GM06990 (cell line): ENCODE measurements at places on chromosomes 3 and 15.

DNA sequence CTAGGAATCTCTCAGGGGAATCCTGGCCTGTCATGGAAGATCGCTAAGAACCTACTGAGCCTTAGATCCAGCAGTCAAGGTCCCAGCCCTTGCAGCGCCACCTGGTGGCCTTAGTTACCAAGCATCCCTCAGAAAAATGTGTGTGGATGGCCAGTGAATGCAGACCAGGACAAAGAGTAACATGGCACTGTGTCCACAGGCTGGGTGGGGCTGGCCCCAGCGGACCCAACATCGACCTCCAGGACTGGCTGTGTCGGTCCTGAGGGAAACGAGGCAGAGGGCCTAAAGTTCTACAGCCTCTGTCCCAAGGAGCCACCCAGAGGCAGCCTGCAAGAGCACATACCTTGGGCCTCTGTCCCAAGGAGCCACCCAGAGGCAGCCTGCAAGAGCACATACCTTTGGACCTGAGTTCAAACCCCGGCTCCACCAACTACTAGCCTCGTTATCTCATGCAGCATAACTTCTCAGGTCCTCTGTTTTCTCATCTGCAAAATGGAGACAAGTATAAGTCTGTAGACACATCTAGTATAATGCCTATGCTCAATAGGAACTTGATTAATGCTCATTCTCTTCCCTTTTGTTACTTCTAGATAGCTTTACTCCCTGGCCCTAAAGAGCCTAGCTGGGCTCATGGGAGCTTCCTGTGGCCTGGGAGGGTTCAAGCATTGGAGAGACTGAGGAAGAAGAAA is 57.5 kb upstream of the HERC1 start:
- DNase-seq, result peak; percentile 78

GRCh38 chr15:100832149-100832942 is 47.3 kb upstream of the ALDH1A3 start:
- no peak for DNase-seq

DNA sequence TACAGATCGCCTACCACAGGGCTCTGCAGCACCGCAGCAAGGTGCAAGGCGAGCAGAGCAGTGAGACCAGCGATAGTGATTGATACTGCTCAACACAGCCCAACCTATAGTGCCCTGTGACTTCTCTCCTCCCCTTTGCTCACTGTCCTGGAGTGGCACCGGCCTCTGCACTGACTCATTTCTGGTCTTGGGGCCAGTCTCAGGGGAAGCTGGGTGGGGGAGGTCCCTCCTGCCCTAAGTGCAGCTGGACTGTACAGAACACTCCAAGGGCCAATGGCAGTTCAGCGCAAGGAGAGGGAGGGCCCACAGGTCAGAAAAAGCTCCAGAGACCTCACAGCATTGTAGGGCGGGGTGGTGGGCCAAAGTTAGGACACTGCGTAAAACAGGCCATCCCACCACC is 2.5 kb upstream of the OGG1 start:
- no peak for DNase-seq

DNA sequence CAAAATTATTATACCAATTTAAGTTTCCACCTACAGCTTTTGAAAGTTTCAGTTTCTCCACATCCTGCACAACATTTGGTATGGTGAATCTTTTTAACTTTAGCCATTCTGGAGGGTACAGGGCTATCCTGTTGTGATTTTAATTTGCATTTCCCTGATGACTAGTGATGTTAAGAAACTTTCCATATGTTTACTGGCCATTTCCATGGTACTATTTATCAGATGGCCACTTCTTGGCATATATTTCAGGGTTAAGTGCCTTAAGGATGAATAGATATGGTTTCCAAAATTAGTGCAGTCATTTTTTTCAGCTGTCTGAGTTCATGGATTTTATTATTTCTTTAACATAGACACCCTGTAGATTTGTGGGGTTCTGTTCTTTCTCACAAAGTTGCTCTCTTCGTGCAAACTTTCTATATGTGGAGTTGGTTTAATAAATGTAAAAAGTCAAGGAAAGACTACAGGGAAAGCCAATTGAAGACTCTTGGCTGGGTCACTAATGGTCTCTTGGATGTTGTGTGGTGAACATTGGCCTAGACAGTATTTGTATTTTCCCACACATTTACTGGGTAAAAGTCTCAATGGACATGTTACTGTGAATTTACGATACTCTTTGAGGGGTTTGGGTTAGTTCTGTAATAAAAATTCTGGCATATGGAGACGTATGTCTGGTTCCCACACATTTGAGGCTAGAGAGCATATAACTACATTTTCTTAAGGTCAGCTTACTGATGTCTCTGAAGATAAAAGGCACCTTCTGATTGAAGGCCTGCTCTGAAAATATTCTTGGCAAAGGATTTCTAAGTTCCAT is 147.5 kb upstream of the PDZRN3 start:
- DNase-seq, result no peak

- no peak for DNase-seq
These were observed 720.2 kb upstream of the GOLIM4 start for GRCh38 chr3:168815946-168816345.

DNA sequence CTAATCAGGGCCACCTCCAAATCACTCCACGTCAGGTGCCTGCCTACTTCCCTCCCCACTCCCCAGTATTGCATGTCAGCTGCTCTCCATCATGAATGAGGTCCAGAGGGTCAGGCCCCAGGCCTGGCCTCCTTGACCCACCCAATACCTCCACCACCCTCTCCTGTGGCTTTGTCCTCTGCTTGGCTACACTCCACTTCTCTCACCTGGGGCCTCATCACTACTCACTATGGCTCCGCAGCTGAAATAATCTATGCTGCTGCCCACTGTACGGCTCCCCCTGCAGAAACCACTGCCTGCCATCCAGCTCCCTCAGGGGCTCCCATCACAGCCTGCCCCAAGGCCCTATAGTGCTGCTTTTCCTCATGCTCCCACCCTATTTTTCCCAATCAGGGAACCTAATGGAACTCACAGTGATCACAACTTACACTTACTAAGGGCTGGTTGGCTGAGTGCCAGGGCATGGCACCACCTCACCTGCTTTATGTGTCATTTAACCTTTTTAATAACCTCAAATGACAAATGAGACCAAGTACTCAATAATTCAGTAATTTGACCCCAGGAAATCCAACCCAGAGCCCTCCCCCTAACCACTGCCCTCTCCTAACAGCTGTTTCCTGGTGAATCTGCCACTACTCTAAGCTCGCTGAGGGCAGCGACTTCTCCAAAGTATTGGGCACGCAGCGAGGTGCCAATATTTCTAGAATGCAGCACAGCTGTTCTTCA is 2.3 kb downstream of the GORASP1 start:
- DNase-seq, result no peak

DNA sequence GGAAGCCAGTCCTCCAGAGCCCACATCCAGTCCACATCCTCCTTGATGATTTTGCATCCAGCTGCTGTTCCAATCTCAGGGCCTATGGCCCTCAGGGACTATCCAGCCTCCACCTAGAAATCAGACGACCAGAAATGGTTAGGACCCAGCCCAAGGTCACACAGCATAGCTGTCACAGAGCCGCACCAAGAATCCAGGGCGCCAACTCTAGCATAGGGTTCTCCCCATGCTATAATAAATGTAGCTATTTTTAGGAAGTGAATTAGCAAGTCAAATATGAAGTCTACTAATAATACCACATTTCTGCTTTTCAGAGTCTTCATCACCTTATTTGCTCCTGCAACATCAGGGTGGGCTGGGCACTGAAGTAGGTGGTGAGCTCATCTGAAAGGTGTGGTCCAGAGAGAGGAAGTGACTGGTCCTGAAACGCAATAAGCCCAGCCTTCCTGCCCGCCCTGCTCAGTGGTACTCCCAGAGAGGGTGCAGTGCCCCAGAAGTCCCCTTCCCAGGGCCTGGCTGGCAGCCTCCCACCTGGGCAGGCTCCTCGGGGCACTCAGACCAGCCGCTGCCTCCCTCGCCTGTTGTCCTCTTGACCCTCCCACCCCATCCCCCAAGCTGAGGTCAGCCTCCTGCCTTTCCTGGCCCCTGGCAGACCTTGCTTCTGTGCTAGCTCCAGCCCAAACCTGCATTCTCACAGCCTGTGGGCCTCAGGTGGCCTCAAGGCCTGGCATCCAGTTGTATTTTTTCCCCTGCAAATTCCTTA is 17.6 kb upstream of the CYP11A1 start:
- peak; percentile 86 for DNase-seq

DNA sequence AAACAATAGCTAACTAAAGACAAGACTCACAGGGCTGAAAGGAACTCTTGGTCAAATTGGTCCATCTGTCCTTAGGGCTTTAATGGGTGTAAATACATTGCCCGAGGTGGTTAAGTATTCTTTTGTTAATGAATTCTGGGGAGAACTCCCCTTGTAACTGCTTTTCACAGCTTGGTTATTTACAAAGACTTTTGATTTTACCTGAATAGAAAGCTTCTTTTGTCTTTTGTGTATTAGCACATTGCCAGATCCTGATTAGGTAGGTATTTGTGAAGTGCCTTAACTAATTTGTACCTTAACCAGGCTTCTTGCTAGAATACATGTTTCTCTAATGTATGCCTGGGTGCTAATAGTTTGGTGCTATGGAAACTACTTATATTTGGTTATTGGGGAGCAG is 14.0 kb downstream of the CHD2 start:
- DNase-seq, result no peak

DNA sequence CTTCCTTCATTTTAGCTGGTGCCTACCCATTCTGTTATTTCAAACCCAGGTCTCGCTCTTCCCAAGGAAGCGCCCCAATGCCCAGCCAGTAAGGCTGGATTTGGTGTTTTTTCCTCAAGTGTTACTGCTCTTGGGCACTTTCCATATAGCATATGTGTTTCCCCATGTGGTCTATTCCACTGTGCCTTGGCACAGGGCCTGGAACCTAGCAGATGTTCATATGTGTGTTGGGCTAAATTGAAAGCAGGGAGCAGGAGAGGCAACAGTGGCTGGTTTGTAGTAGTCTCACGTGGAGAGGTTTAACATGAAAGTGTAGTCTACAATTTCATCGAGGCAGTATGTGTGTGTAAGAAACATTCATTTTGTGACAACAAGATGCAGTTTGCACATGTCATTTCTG is 48.2 kb upstream of the TEX264 start:
- no peak for DNase-seq

- DNase-seq, result no peak
These were observed 35.8 kb upstream of the ABHD2 start for GRCh38 chr15:89052474-89052873.

GRCh38 chr3:177887475-177887874 is 648.8 kb upstream of the KCNMB2 start:
- no peak for DNase-seq

DNA sequence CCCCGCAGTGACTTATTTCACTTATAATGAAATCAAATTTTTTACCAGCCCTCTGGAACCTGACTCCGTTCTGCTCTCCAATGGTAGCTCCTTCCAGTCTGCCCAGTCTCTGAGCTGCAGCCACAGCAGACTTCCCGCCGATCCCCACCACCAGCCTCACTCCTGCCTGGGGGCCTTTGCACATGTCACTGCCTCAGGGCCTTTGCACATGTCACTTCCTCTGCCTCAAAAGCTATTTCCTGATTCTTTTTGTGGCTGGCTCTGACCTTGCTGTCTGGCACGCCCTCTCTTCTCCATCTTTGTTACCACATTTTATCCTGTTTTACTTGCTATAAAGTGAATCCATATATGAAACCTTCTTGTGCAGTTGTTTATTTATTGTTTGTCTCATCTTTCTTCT is 277.4 kb downstream of the EPHB1 start:
- DNase-seq, result no peak

DNA sequence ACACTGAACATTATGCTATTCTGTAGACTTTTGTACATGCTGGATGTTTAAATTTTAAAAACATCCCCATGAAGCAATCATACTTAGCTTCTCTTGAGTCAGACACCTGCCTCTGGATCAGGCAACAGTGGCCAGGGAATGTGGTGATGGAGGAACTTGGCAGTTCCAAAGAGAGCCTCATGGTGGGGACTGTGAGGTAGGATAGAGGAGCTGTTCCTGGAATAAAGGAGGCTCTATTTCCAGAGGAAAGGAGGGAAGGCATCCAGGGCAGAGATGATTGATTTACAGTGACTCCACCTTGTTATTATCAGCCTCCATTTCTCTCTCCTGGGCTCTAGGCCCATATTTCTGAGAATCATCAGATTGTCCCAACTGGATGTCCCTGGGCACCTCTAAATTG is 35.0 kb upstream of the ABHD17C start:
- DNase-seq, result no peak

DNA sequence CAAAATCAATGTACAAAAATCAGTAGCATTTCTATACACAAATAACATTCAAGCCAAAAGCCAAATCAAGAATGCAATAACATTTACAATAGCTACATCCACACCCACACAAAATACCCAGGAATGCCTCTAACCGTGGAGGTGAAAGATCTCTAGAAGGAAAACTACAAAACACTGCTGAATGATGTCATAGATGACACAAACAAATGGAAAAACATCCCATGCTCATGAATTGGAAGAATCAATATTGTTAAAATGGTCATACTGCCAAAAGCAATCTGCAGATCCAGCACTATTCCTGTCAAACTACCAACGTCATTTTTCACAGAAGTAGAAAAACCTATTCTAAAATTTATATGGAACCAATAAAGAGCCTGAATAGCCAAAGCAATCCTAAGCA is 143.7 kb downstream of the SLCO3A1 start:
- DNase-seq, result no peak

GRCh38 chr15:69531665-69532027 is 79.0 kb downstream of the RPLP1 start:
- no peak for DNase-seq

GRCh38 chr3:45906681-45907407 is 20.5 kb downstream of the CCR9 start:
- DNase-seq, result no peak

GRCh38 chr15:82828075-82828474 is 18.6 kb downstream of the WHAMM start:
- no peak for DNase-seq

DNA sequence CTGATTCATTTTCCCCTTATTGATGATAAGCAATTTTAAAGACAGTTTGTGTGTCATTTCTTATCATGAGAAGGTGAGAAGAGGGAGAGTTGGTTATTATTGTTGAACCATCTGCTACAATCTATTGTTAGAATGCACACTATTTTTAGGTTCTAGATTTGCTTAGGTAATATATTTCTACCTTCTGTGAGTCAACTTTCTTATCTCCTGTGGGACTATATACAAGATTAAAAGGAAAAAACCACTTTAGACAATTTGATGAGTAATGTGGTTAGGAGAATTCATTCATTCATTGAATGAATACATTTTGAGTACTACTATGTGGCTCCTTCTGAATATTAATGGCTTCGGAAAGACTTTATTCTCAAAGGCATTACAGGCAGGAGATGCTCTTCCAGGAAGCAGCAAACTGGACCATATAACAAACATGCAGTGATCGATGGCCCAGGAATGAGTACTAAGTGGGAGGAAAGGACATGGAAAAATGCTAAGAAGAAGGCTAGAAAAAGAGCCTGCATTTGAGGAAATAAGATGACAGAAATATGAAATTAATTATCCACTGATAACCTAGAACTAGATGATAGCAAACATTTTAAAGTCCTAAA is 22.4 kb downstream of the SPTSSB start:
- no peak for DNase-seq

DNA sequence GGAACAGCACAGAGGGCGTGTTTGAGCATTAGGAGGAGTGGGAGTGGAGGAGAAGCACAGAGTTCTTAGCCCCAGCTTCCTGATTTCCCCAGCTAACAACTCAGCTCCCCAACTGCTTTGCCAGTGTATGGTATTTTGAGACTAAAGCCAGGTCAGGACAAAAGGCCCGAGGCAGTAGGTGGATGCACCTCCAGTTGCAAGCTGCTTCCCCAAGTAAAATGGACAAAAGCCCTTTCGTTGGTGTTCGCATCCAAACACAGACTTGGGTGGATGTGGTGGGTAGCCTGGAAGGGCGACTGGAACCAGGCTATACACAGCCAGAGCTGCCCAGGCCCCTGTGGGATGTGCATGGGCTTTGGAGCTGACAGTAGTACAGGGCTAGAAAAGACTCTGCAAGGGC is 12.3 kb upstream of the EHD4 start:
- no peak for DNase-seq

GRCh38 chr3:139353920-139354556 is 10.2 kb downstream of the MRPS22 start:
- DNase-seq, result no peak
